Activated CD4-positive, alpha-beta T cell treated with anti-CD3 and anti-CD28 coated beads for 4 hours (primary cell): ENCODE measurements at places on chromosomes 1 and 21.

DNA sequence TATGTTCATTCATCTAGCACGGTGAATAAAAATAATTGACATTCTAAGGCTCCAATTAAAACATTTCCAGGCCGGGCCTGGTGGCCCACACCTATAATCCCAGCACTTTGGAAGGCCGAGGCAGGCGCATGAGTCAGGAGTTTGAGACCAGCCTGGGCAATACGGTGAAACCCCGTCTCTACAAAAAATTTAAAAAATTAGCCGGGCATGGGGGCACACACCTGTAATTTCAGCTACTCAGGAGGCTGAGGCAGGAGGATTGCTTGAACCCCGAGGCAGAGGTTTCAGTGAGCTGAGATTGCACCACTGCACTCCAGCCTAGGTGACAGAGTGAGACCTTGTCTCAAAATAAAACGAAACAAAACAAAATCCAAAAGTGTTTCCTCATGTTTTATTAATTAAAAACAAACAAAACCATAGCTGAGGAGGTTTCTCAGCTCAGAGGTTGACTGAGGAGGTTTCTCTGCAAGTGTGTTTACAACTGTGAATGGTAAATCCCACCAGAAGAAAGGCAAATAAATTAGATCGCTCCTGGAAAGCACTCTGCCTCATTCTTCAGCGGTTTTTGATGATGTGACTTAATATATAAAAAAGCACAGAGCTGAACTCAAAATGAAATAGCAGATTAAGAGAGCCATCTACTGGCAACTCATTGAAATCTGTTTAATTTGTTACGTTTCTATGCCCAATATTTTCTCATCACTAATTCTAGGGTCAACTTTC, 37.7 kb upstream of the ATG4C start:
- DNase-seq: no peak

DNA sequence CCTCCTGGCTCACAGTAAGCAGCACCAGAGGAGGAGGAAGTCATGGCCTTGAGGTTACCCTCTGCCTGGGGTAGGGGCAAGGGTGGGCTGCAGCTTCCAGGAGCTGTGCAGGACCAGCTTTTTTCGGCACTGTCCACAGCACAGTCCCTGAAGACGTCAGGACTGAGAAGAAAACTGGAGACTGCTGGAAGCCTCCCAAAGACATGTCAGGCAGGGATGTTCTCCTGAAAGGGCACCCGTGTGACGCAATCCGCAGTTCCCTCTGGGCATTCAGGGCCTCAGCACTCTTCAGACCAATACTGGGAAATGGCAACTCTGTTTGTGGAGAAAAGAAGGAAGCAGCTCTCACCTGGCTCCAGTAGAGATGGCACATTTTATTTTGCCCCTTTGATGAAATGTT, 64.8 kb upstream of the TENT5C start:
- DNase-seq: no peak

DNA sequence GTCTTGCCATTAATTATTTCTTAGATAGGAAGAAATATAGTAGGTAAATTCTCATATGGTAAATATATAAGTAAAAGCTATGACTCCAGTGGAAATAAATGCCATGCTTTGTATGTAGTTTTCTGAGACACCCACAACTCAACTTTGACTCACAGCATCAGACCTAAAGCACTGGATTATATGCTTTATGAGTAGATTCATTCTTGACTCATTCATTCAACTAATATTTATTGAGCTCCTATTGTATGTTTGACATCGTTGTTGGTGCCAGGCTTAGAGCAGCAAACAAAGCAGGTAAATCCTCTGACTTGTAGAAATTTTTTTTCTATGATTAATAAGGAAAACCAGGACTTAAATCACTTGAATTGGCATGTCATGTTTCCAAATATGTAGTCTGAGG, 211.4 kb downstream of the PTPRC start:
- DNase-seq: no peak

GRCh38 chr21:17903029-17903806, 84.1 kb upstream of the C21orf91 start:
- DNase-seq: no peak

GRCh38 chr1:247639381-247639981, 34.1 kb downstream of the OR2G3 start:
- peak; percentile 7 for DNase-seq

DNA sequence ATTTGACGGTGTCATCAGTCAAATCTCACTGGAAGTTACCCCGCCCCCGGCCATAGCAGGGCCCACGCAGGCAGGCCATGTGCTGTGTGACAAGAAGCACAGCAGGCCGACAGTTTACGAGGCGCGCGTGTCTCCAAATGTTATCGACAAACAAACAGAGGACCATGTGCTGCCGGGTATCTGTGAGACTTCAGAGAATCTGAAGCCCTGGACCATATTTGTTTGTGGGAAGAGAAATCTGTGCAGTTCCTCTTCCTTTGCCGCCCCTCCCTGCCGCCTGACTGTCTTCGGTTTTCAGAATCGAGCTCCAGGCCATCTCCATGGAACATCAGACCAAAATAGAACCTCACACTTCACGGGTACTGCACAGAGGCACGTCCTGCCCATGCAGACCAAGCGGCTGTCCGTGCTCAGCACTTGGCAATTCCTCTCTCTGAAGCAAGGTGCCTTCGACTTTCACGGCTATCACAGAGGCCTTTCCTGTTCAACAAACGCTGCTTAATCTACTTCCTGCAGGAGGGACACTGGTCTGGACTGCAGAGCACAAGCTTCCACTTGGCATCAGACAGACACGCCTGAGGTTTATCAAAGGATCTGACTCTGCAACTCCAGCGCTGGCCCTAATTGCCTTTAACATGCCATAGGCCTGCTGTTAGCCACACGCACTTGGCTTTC, 135.7 kb upstream of the KRTAP19-8 start:
- DNase-seq: peak; percentile 77

DNA sequence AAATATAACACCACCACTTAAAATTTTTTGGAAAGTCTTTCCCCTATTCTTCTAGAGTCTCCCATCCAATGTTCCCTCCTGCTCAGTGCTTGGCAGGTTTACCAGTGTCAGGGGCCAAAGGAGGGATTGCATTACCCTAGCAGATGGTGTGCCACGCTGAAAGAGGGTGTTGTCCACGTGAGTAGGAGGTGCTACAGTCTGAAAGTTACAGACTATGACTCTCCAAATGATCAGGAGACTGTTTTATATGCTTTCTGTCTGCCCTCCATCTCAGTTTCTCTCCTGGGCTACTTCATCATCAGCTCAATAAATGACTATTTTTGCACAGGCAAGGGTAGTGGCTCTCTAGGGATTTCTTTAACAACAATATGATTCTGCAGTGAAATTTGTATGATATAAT, 31.3 kb upstream of the ANGPTL7 start:
- DNase-seq: no peak

DNA sequence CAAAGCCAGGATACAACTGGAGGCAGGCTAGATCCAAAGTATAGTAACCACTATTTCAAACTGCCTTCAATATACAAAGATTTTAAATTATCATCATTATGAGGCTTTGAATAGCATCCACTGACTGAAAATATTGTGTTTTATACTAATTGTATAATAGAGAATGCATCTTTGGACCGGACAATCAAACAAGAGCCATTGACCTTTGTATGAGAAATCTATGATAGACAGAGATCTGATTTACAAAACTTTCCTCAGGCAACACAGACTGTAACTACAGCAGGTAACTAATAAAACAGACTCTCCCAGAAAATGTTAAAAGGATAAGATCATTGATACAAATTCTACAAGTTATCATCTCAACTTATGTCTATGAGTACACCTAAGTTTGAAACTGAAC, 152.9 kb downstream of the DENND1B start:
- no peak for DNase-seq

GRCh38 chr1:97137862-97138514, 416.4 kb downstream of the PTBP2 start:
- DNase-seq: no peak

- DNase-seq: no peak
Observed at GRCh38 chr1:218584418-218585155, 239.5 kb downstream of the TGFB2 start.

DNA sequence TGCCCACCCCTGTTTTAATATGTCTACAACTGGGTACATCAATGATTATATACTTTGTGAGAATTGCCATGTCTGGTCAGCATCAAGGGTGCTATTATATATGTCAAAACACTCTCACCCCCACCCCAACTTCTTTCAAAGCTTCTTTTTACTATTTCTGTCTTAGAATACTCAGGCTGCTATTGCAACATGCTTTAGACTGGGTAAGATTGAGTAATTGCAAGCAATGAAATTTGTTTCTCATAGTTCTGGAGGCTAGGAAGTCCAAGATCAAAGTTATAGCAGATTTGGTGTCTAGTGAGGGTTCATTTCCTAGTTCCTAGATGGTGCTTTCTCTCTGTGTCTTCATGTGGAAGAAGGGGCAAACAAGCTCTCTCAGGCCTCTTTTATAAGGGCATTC, 100.5 kb upstream of the KCNK1 start:
- no peak for DNase-seq

DNA sequence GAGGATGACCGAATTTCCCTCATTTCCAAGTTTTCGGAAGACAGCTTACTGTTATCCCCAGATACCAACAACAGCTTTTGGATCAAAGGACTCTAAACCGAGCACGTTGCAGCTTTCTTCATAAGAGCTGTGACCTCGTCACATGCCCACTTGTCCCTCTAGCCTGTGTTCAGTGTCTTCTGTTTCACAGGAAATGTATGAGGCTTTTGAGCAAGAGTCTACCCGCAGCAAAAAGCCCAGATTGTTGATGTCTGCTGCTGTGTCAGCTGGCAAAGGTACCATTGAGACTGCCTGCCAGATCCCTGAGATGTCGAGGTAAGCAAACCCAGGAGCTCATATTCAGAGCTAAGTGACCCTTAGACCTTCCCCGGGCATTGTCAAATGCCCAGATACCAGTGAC, 24.1 kb downstream of the CHI3L2 start:
- no peak for DNase-seq
